Omental fat pad (tissue), 4 donors: ENCODE measurements at places on chromosomes 5 and 9. TPM values are rescaled to one million over a fixed set of nuclear protein-coding genes. Genes with fewer than 3 reads are reported as not detected.

GRCh38 chr9:72753266-72753893, 199.5 kb downstream of the ALDH1A1 start:
- no peak for DNase-seq

ANXA2R gene
- 3.5 TPM for total RNA-seq

GRCh38 chr5:177446200-177447065, at the start of gene PRR7:
Gene PRR7 (plus strand): TSS chr5:177446814. CDS start chr5:177455068, 8,254 bp downstream.
- DNase-seq: no peak

DNA sequence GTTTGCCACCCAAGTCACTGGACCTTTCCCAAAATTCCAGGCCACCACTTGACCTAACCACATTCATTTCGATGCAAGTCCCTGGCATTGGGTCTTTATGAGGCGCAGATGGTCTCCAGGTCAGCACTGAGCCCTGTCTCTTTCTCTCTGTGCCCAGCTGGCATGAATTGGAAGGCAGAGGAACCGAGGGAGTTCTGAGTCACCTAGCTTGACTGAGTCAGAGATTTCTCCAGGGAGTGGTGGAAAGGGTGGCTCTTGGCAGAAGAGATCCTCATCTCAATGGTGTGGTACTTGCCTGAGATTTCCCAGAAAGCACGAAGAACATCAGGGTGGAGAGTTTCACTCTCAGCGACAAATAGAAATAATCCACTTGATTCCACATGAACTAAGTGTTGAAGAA, 43.8 kb downstream of the WDR36 start:
- DNase-seq: no peak

GRCh38 chr5:32233696-32234447, 59.8 kb upstream of the GOLPH3 start:
- DNase-seq: no peak

- no peak for DNase-seq
These were observed 60.1 kb downstream of the CDH18 start for GRCh38 chr5:19927919-19928318.

- DNase-seq: no peak
These were observed 62.5 kb upstream of the GHR start for GRCh38 chr5:42360616-42361314.

PRR7 gene
- 1.6 TPM for total RNA-seq

DNA sequence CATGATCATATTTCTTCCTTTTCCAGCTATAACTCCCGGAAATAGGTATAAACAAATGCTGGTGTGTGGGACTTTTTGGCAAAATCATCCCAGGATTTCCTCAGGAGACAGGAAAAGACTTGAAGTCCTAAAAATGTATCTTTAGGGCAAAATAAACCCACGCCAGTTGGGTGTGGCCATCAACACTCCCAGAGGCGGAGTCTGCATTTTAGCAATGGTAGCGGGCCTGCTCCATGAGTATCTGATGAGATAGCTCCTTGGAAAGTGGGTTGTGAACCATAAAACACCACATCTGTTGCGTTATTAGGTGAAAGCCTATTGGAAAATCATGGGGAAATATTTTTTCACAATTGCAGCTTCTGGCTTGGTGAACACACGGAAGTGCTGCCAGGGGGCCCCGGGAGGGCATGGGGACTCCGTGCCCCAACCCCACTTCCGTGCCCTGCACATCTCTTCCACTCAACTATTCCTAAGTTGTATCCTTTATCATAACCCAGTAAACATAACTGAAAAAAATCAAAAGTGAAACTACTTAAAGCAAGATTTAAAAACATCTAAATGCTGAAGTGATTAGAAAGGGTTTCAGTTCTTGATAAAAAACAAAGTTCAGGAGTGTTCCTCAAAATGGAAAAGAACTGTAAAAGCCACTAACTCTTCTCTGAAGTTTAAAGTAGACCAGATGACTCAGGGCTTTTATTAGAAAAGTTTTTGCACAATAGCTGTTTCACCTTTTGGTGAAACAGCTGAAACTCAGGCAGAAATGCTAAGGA, 111.2 kb downstream of the LRRC70 start:
- no peak for DNase-seq

GRCh38 chr5:79077680-79078365, 8.3 kb downstream of the BHMT2 start:
- DNase-seq: no peak

GRCh38 chr5:72126796-72127195, 19.5 kb downstream of the MAP1B start:
- DNase-seq: no peak

DNA sequence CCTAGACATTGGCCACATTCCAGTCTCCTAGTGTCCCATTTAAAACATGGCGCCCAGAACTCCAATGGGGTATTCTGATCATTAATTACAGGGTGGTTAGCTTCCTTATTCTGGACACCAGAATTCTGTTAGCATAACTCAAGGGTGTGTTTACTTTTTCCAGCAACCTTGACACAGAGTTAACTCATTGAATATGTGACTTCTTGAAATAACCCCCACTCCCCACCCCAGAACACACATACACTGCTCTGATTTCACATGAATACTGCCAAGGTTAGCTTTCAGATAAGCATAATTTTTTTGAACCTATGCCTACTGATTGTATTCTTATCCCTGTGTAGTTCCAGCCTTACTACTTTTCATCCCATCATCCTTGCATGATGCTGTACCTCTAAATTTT, 151.1 kb downstream of the SMARCA2 start:
- no peak for DNase-seq

LCN15 gene
- total RNA-seq: not detected

FOXD4L6 gene
- total RNA-seq: not detected

MPDZ gene
- 41.6 TPM for total RNA-seq

DNA sequence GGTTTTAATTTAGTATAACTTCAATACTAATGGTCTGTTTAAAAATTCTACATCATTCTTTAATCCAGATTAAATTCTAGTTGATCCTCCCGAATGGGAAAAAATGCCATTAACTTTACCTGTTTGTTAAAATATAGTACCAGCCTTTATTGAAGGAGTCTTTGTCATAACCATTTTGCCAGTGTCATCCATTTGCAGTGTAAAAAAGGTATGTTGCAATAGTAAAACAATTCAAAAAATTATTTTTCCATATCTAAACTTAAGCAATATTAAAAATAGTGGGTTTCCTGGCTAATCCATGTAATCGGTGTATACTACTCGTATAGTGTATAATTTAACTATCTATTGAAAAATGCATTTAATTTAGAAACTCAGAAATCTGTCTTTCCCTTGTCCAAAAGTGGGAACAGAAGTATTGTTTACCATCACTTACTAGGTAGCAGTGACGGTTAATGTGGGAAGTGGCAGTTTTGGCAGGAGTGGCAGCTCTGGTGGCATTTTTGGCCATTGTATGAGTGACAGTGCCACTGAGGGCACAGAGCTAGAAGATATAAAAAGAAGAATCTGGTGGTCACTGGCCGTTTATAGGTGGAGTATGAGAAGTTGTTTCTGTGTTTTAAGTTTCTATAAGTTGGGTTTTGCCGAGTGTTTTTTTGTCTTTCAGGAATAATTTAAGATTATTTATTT, 1.9 kb downstream of the AP3S1 start:
- DNase-seq: no peak

DNA sequence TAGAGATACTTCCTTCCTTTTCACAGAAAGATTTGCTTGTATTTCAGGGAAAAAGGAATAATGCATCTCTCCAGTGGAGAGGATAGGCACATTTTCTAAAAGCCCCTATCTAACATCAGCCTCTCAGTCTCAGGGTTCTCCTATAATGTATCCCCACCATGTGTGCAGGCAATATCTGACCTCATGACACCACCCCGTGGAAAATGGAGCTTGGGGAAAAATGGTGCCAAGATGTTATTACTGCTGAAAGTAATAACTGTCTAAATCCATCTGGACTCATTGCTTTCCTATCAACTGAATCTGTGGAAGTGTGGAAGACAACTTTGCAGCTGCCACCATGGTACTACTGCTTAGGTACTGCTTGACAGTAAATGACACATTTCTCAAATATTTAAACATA, 574.3 kb downstream of the LRRC70 start:
- DNase-seq: no peak

GABRB2 gene
- 2.2 TPM for total RNA-seq

GRCh38 chr5:116613445-116613844, 38.8 kb upstream of the SEMA6A start:
- no peak for DNase-seq

GRCh38 chr5:146426853-146427618, 20.1 kb upstream of the TCERG1 start:
- no peak for DNase-seq

GRCh38 chr5:100683881-100684280, 148.7 kb downstream of the FAM174A start:
- DNase-seq: no peak

P4HA2 gene
- 37.7 TPM for total RNA-seq

PDE6A gene
- total RNA-seq: not detected

AJM1 gene
- total RNA-seq: 2.5 TPM
